ENCODE measurements at places on chromosomes 3 and 15. TPM values are rescaled to one million over a fixed set of nuclear protein-coding genes. Genes with fewer than 3 reads are reported as not detected.
A peak's percentile ranks its signal among the peaks of the same experiment; 100 is the strongest.

Gene KLHL40
- total RNA-seq: not detected

Gene IL5RA
- 0.48 TPM for total RNA-seq

Gene ACAP2
- total RNA-seq: 60.0 TPM

GRCh38 chr3:105108823-105109222, 257.9 kb upstream of the ALCAM start:
- DNase-seq: no peak

GRCh38 chr15:31382713-31383045, 56.0 kb downstream of the KLF13 start:
- DNase-seq: no peak

- DNase-seq: no peak
Measured at GRCh38 chr3:129741794-129742193, 135.3 kb upstream of the PLXND1 start.

- DNase-seq: no peak
Measured at GRCh38 chr3:9448071-9448470, 50.7 kb downstream of the SETD5 start.

DNA sequence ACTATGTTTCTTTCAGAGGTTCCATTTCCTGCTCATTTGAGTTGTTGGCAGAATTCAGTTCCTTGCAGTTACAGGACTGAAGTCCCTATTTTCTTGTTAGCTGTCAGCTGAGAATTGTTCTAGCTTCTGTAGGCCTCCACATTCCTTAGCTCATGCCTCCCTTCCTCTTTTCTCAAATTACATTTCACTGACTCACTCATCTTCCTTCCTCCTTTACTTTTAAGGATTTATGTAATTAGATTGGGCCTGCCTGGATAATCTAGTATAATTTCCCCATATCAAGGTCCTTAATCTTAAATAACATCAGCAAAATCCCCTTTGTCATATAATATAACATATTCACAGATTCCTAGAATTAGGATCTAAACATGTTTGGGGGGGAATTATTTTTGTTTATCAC, 40.6 kb upstream of the RBMS3 start:
- no peak for DNase-seq

- no peak for DNase-seq
Measured at GRCh38 chr15:72851586-72851985, 68.0 kb upstream of the ADPGK start.

GRCh38 chr3:24510030-24510648, 15.5 kb upstream of the THRB start:
- no peak for DNase-seq

- DNase-seq: peak; percentile 6
Measured at GRCh38 chr15:68411343-68411675, 20.7 kb downstream of the ITGA11 start.

DNA sequence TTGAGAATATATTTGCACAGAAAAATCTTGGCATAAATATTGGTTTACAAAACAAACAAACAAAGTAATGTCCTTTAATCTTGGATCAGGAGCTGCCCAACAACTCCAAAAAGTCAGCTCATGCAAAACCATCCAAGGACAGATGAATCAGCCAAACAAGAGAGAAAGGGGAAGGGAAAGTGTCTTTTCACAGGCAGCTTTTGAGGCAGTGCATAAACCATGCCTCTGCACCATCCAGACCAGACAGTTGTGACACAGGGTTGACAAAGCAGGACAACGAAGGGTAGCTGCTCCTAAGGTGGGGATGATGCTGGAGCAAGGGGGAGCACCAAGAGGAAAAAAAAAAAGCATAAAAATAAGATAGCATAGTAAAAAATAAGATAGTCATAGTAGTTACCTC, 8.7 kb downstream of the CD86 start:
- DNase-seq: no peak

- DNase-seq: no peak
Measured at GRCh38 chr15:62920682-62921502, 121.7 kb upstream of the TPM1 start.

DNA sequence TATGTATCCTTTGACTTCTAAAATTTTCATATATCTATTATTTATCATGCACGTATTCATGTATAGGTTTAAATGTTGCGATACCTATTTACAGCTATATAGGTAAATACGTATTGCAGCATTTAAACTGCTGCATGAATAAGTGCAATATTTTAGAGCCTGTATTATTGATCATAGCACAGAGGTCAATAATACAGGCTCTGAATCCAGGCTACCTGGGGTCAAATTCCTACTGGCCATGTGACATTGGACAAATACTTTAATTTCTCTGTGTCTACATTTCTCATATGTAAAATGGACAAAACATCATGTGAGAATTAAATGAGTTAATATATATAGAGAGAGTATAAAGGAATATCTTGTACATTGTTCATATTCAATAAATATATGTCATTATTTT, 352.9 kb upstream of the ROBO2 start:
- DNase-seq: no peak

GRCh38 chr3:131605916-131606315, 103.1 kb upstream of the MRPL3 start:
- no peak for DNase-seq

- no peak for DNase-seq
Measured at GRCh38 chr3:29185706-29186105, 95.2 kb upstream of the RBMS3 start.

DNA sequence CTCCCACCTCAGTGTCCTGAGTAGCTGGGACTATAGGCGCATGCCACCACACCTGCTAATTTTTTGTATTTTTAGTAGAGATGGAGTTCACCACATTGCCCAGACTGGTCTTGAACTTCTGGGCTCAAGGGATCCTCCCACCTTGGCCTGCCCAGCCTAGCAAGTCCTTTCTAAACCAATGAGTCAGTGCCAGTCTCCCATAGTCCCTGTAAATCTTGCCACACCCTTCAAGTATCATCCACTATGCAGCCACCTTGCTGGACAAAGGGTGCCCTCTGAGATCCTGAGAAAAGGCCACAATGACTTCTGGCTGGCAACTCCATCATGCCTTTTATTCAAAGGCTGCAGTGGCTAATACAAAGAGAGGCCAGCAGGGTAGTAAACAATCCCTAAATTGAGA, 184.0 kb downstream of the ABHD5 start:
- no peak for DNase-seq

GRCh38 chr3:173734895-173735294, 337.4 kb downstream of the NLGN1 start:
- DNase-seq: no peak

DNA sequence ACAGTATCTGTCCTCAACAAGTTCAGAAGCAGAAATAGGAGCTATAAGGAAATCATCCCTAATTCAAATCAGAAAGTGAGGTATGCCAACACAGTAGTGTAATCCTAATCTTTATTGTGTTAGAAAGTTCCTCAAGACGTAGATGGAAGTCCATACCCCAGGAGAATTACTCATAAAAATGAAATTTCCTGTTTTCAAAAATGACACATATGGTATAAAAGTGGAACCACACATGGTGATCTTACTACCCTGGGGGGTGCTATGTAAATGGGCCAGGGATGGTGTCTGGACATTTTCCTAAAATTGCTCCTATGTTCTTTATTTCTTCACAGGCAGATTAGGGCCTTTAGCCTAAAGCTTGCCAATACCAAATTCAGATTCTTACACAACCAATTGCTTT, 204.1 kb downstream of the ARRDC4 start:
- DNase-seq: no peak

DNA sequence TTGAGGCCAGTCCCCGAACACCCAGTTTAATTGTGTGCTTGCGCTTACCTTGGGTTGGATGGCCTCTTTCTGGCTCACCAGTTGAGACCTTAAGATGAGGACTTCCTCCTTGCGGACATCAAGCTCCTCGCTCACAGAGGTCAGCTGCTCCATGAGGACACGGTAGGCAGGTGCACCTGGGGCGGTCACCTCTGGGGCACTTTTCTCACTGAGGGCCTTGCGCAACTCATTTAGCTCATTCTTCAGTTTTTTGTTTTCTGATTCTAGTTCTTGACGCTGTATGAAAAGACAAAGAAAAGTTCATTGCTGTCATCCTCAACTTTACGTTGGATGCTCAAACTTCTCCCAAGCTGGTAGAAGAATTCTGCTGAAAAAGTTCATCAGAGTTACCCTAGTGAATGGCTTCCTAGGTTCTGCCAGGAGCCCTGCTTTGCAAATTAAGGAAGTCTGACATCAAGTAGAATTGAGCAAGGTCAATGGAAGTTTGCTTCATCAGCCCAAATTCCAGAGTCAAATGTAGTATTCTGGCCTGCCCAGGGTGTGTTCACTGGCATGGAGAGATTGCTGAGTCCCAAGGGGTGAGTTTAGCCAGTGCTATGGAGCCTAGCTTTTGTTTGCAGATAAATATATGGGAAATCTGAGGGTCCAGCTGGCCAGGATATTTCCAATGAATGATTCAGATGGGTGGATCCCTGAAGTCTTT, 55.8 kb upstream of the MYO5C start:
- no peak for DNase-seq

DNA sequence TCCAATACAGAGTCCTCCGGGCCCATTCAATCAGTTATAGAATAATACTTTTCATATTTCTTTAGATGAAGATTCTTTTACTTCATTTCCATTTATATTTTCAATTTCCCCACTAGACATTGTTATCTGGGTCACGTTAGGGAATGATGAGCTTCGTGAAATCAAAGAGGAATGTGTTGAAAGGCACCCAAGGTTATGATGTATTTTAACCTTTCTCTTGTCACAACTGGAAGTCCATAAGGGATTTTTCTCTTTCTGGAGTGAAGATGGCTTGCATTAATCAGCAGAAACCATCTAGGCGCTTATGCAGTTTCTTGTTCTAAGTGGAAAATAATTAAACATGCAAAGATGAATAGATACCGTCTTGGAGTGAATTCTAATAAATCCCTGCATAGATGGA, 180.5 kb downstream of the FEZF2 start:
- DNase-seq: no peak
